ENCODE measurements at places on chromosomes 2 and 18.

DNA sequence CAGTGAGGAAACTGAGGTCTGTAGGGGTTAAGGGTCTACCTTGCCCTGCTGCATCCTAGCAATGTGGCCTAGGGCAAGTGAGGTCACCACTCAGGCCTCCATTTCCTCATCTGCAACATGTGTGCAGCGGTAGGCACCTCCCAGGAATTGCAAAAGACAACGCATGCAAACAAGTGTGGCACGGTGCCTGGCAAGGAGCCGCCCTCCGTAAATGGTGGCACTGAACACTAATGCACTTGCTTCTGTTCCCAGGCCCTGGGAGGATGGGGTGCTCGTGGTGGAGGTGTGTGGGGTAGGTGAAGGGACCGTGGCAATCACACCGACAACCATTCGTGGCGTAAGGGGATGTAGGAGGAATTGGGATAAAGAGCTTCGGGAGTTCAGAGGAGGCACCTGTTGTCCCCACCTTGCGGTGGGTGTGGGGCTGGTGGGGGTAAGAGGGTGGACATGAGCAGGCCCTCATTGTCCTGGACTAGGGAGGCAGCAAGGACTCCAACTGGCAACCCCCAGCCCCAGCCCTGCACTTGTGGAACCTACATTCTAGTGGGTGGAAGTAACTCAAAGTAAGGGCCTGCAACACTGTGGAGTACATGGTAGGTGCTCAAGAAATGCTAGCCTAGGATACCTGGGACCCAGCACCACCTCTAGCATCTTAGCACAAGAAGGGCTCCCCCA is 26.0 kb downstream of the ATOH8 start:
- no peak for DNase-seq

GRCh38 chr2:136173126-136173525 is 55.2 kb upstream of the CXCR4 start:
- no peak for DNase-seq

- DNase-seq, result no peak
Observed at GRCh38 chr2:235157746-235158482, 206.1 kb downstream of the SH3BP4 start.

DNA sequence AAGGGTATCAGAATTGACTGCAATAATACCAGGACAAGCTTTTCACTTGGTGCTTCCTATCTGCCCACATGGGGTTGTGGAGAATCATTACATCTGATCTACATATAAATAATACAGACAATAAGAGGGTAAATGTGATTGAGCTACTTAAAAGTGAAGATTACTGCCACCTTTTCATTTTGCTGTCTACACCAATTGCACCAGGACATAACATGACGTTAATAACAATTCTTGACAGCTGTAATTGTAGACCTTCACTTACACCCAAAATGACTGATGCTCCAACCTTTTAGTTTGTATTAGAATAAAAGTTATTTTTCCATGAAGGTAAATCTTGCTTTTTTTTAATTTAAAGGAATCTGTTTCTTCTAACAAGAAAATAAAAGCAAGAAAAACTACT is 36.5 kb upstream of the TTN start:
- DNase-seq, result no peak

DNA sequence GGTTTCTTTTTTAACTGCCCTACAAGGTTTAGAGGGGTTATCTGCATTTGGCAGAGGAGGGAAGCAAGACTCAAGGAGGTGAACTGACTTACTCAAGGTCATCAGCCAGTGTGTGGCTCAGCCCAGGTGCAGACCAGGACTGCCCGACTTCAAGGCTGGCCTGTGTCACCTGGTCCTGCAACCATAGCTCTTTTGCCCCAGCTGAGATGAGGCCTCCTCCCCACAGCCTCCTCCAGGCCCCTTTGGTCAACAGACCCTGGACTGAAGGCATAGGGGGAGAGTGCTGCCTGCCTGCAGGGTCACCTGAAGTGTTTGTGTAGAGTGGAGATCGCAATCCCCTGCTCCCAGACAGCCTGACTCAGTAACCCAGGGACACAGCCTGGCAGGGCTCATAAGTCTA is 168.5 kb upstream of the GLI2 start:
- DNase-seq, result no peak

GRCh38 chr18:26190506-26190905 is 35.7 kb upstream of the TAF4B start:
- no peak for DNase-seq

- DNase-seq, result no peak
Observed at GRCh38 chr2:142131010-142131669, at the start of gene LRP1B. Gene LRP1B, minus strand, starts transcription at chr2:142131016. Its CDS starts 287 bp downstream, at chr2:142130729.

GRCh38 chr2:48180557-48180956 is 274.3 kb upstream of the FBXO11 start:
- no peak for DNase-seq

GRCh38 chr2:205906419-205906818 is 179.6 kb downstream of the INO80D start:
- DNase-seq, result no peak

DNA sequence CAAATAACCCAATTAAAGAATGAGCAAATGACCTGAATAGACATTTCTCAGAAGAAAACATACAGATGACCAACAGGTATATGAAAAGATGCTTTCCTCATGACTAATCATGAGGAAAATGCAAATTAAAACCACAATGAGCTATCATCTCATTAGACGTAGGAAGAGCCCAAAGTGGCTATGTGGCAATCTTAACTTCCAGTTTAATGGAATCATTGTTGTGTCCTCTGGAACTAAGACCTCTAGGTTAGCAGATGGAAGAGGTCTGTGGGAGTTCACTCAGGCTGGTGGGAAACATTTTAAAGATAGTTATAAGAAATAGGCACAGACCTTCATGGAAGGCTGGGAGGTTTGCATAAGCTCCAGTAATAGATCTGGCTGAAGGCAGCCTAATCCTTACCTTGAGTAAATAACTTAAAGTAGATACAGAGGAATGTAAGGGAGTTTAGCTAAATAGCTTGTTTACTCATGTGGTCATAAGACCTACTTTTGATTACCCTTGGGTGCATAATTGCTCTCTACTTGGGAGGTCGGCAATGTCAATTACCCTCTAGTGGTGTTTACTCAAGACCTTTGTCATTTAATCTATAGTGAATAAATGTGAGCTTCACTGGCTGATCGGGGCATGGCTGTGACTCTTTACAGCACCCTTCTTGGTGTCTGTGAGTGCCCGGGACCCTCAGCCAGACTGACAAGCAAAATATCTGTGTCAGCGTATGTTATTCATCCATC is 119.0 kb downstream of the GULP1 start:
- no peak for DNase-seq

GRCh38 chr18:26981360-26982082 is 116.0 kb upstream of the AQP4 start:
- DNase-seq, result no peak

DNA sequence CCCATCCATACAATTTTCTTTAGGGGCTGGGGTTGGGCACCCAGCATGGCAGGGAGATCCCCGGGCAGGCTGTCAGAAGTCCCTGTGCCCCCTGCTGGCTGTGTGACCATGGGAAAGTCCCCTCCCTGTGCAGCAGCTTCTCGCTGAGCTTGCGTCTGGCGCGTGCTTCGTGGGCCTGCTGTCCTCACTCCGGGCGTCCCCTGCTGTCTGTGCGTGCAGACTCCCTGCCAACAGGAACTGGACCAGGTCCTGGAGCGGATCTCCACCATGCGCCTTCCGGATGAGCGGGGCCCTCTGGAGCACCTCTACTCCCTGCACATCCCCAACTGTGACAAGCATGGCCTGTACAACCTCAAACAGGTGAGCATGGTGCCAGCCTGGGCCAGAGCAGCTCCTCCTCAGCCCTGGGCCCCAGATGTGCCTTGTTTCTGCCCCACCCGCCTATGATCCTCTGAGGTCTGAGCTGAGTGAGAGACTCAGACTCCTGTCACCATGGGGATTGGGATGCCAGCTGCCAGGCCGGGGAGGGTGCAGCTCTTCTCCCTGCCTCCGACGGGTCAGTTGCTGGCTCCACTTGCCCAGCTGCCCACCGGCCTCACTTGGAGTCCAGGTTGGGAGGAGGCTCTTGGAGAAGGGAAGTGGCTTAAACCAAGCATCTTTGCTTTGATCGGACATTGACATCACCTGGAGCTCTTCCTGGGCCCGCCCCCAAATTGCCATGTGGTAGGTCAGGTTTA is 28.6 kb downstream of the IGFBP2 start:
- DNase-seq, result no peak

DNA sequence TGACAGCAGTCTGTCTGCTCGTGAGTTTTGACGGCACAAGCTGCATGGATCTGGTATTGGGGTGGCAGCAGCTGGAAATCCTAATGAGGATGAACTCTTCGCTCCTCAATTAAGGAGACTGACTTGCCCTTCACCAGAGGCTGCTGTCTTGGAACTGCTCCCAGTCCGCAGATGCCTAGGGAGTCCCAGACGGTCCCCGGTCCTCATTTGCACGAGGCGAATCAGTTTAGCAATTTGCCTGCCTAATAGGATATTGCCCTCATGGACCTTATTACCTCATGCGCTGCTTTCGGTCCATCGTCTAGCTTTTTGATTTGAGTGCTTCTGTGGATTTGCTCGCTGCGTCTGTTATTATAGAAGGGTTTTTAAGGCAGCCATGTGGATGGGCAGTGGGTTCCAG is 40.6 kb downstream of the ASAP2 start:
- no peak for DNase-seq
